Activated T-helper 9 cell treated with anti-CD3 and anti-CD28 coated beads, Interleukin-2, amount 50 U/mL, for 16 hours (primary cell): ENCODE measurements at places on chromosomes 2 and 18.

GRCh38 chr18:27202741-27203140, 17.6 kb upstream of the CHST9 start:
- DNase-seq, result no peak

DNA sequence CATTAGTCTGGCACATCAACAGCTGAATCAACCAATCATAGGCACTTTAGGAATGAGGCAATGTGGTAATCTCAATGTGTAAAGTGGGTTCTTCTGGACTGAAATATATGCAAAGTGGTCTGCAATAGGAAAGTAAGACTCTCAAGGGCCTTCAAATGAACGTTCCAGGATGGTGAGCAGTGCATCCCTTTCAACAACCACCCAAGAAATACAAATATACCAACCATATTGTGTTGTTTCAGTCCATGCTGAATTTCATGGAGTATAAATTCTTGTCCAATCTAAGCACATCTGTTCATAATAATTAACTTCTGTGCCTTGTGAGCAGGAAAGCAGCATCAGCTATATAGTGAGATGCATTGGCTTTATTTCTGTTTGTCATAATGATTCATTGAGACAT, 556.2 kb downstream of the THSD7B start:
- no peak for DNase-seq

- no peak for DNase-seq
Observed at GRCh38 chr2:240739797-240740196, 48.1 kb downstream of the AQP12A start.

DNA sequence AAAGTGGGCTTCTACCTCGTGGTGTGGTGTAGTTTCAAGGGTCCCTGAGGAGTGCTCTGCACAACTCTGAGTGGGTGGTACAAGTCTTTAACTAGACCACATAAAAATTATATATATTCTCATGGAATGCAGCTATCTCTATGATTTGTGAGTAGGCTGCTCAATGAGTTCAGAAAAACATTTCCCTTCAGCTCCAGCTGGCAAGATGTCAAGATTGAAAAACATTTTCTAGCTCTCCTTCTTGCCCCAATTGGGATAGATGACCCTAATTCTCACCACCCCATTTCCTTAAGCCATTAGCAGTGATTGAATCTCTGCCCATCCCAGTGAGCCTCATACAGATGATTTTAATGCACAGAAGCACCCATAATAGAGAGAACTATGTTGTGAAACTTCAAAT, 28.3 kb upstream of the SP3 start:
- DNase-seq, result no peak

DNA sequence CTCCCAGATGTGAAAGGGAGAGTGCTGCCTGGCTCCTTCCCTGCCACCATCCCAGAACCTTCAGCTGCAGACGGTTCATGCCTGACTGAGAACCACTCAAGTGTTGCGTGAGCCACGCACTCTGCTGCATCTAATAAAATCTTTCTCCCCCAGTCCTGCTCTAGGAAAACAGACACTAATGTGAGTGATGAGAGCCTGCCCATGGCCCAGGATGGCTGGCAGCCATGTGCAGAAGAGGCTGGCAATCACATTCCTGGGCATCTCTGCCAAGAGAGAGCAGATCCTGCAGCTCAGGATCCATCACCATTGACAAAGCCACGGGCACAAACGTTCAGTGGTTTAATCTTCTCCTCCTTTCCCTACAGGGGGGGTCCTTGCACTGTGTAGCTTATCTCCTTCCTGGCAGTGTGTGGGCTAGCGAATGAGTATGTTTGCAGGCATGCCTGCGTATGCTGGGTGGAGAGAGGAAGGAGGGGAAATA, 477.5 kb downstream of the SLC4A3 start:
- no peak for DNase-seq

DNA sequence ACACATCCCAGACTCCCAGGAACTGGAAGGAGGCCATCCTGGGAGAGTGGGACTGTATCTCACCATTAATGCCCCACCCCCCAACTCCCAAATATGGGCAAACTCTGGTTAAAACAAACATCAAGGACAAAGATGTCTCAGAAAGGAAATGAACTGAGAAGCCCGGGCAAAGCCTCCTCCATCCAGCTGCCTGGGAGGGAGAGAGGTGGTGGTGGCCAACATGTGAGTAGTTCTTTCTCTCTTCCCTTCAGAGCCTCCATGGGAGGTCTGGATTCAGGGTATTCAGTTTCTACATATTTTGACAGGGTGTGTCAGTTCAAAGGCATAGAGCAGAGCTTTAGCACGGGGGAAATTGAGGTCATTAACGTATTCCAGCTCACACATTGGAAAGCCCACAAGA, 57.5 kb downstream of the CXCR4 start:
- DNase-seq, result no peak

DNA sequence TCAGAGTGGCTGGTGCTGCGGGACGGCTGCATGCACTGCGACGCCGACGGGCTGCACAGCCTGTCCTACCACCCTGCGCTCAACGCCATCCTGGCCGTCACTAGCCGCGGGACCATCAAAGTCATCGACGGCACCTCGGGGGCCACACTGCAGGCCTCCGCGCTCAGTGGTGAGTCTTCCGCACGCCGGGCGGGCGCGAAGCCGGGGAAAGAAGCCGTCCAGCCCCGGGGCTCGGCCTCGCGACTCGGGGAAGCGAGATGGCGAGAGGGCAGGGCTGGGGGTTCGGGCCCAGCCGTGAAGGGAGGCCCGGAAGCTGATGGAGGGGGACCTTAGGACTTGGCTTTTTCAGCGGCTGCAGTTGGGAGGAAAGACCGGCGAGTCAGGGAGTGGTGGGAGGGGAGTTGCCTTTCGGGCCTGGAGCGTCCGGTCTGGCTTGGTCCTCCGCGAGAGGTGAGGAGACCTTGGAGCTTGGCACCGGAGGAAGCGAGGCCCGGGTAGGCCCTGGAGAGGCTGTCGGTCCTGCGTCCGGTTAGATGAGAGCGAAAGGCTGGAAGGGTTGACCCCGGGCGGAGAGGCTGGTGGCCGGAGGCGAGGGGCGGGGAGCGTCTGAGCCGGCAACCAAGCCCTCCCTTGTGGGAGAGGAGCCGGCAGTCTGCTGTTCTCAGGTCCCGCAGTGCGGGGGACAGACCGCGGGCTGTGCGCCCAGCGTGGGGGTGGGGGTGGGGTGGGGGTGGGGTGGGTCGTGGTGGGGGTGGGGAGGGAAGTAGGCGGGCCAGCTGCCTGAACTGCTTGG, 691 bp downstream of the BIRC6 start:
- peak; percentile 8 for DNase-seq

- no peak for DNase-seq
Observed at GRCh38 chr18:48769006-48769636, 181.6 kb downstream of the SMAD7 start.

- DNase-seq, result no peak
Observed at GRCh38 chr2:43049836-43050801, 176.3 kb downstream of the ZFP36L2 start.
